Activated CD8-positive, alpha-beta memory T cell treated with anti-CD3 and anti-CD28 coated beads, Interleukin-2, amount 10 ng/mL, durations not matched to agents 7 days and 5 days (primary cell): ENCODE measurements at places on chromosomes 6 and 20. TPM values are rescaled to one million over a fixed set of nuclear protein-coding genes. Genes with fewer than 3 reads are reported as not detected.
A peak's percentile ranks its signal among the peaks of the same experiment; 100 is the strongest.

- H3K27ac ChIP-seq: no peak overlapping the region
- H3K27me3 ChIP-seq: no peaks in the 10 kb centered on the region
- no peak for DNase-seq
Observed at GRCh38 chr6:80437221-80437620, 330.8 kb downstream of the BCKDHB start.

DNA sequence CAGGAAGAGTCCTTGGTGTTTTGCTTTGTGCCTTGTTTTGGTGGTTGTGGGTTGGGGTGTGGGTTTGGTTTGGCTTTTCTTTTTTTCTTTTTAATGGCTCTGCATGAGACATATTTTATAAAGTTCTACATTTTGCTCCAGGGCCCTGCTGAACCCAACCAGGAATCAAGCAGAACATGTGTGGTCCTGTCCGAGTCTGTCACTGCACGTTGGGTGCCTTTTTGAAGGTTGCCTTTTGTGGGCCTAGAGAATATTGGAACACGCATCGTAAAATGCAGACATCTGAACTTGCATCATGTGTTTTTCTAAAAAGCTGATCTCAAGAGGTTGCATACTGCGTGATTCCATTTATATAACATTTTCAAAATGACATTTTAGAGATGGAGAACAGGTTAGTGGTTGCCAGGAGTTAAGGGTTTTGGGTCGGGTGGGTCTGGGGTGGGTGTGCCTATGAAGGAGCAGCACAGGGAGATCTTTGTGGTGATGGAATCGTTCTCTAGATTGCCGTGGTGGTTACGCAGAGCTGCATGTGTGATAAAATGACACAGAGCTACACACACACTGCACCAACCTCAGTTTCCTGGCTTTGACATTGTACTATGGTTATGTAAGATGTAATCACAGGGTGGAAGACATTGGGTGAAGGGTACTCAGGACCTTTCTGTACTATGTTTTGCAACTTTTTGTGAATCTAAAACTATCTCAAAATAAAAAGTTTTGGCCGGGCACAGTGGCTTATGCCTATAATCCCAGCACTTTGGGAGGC lies 80.2 kb downstream of the EYA2 start:
- no peaks in the 10 kb centered on the region for H3K36me3 ChIP-seq
- peaks cover 72% of the 10 kb centered on the region for H3K27me3 ChIP-seq
- no peak for DNase-seq
- peaks cover 38% of the 10 kb centered on the region for H3K4me1 ChIP-seq
- no peak overlapping the region for H3K27ac ChIP-seq

GRCh38 chr20:5863040-5863833 lies 87.1 kb downstream of the TRMT6 start:
- peak; percentile 41 for DNase-seq
- H3K36me3 ChIP-seq: peaks cover 4% of the 10 kb centered on the region
- no peak overlapping the region for H3K4me3 ChIP-seq
- peaks cover 31% of the 10 kb centered on the region for H3K4me1 ChIP-seq
- no peaks in the 10 kb centered on the region for H3K27me3 ChIP-seq

DNA sequence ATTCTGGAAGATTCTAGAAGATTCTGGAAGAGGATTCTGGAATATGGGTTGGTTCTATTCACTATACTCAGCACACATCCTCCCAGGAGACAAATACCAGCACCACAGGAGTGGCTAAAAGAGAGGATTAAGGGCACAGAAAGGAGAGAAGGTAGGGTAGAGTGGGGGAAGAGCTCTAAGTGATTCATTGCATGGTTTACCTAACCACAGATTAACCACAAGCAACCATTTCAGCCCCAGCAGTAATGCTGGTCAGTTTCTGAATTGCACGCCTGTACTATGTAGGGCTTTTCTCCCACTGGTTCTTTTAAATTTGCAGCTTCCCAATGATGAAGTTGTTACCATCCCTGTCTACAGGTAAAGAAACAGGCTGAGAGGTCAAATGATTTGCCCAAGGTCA lies 192.7 kb upstream of the PMEPA1 start:
- peak overlapping the region; percentile 3 for H3K27ac ChIP-seq
- no peak for DNase-seq
- H3K4me3 ChIP-seq: no peak overlapping the region

- peaks cover 14% of the 10 kb centered on the region for H3K4me1 ChIP-seq
- H3K36me3 ChIP-seq: peaks cover 21% of the 10 kb centered on the region
- no peaks in the 10 kb centered on the region for H3K27me3 ChIP-seq
- H3K27ac ChIP-seq: peak overlapping the region; percentile 13
- H3K4me3 ChIP-seq: no peak overlapping the region
Observed at GRCh38 chr6:159679091-159680077, 13.7 kb downstream of the SOD2 start.

GRCh38 chr6:23633996-23634395 lies 492.0 kb upstream of the NRSN1 start:
- no peaks in the 10 kb centered on the region for H3K4me1 ChIP-seq
- no peaks in the 10 kb centered on the region for H3K27me3 ChIP-seq
- H3K27ac ChIP-seq: no peak overlapping the region
- H3K36me3 ChIP-seq: no peaks in the 10 kb centered on the region
- H3K4me3 ChIP-seq: no peak overlapping the region

DNA sequence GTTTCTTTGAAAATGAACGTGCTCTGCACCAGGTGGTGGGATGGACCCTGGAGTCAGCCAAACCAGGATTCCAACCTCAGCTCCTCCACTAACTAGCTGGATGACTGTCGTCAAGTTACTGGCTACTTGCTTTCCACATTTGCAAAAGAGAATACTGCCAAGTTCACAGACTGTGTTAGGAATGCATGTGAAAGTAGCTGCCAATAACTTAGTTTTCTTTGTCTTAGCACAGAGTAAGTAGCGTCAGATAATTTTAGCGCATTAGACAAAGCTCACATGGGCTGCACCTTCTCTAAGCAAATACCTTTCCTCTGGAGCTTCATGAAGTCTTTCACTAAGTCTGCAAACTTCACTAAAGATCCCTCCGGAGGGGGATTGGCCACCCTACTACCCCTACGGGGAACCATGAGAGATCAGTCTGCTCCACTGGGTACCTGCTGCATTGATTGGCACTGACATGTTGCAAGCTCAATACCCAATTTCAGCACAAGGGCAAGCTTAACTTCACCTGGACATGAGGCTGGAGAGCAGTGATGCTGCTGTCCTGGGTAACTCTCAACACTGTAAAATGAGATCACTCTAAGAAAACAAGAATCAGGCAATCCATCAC lies 113.9 kb downstream of the MBOAT1 start:
- no peaks in the 10 kb centered on the region for H3K27me3 ChIP-seq
- no peak overlapping the region for H3K4me3 ChIP-seq
- no peaks in the 10 kb centered on the region for H3K4me1 ChIP-seq
- H3K27ac ChIP-seq: no peak overlapping the region
- DNase-seq: no peak

DNA sequence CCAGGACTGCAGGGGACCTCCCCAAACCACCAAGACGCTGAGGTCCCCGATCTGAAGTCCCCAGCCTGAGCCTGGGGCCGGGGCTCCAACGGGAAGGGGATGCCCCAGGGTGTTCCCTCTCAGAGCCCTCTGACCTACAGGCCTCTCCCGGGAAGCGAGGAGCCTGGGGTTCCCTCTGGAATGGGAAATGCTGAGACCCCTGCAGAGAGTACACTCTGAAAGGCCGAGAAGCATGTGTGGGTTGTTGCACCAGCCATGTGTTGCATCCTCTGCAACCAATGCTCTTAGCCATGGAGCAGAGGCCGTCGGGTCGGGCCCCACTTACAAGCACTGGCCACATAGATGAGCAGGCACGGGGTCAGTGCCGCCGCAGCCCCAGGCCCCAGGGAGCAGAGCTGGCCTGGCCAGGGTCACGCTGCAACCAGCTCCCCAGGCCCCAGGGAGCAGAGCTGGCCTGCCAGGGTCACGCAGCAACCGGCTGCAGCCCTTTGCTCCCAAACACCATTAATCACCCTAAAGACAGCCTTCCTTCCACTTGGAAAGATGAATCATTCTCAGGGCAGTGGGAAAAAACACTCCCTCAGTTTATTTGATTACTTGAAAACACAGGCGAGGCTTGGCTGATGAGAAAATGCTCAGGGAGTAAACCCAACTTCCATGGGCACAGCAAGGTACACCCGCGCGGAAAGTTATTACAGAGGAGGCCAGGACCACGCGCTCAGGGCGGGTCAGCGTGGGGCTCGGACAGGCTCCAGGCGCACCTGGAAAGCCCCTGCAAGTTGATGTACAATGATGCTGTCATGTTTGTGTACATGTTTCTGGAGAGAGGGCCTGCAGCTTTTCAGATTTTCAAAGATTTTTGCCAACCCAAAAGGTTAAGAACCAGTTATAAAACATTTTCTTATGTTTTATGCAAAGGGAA lies 78.0 kb upstream of the AFDN start:
- no peak for DNase-seq
- no peaks in the 10 kb centered on the region for H3K27me3 ChIP-seq
- H3K36me3 ChIP-seq: no peaks in the 10 kb centered on the region
- H3K27ac ChIP-seq: no peak overlapping the region

DNA sequence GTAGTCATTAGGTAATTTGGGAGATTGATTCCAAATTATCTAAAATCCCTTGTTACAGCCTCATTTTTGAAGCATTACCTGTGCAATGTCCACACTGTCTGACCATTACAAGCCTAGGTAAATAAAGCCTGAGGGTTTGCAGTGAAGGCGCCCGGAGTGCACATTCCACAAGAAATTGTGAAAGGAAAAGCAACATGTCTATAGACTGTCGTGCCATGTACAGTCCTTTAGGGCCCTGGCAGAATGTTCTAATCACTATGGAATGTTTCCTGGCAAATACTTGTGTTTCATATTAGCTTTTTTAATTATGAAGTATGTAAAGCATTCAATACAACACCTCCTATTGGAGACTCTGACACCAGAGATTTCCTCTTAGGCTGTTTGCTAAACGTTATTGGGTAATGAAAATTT lies 28.9 kb downstream of the PREP start:
- no peak overlapping the region for H3K27ac ChIP-seq
- no peak for DNase-seq
- peaks cover 10% of the 10 kb centered on the region for H3K4me1 ChIP-seq

- no peaks in the 10 kb centered on the region for H3K36me3 ChIP-seq
- H3K4me3 ChIP-seq: no peak overlapping the region
- no peak for DNase-seq
- H3K27ac ChIP-seq: no peak overlapping the region
Observed at GRCh38 chr6:44715188-44715587, 327.7 kb downstream of the CDC5L start.

GRCh38 chr6:45758787-45759471 lies 256.7 kb downstream of the CLIC5 start:
- H3K27ac ChIP-seq: no peak overlapping the region
- peaks cover 7% of the 10 kb centered on the region for H3K4me1 ChIP-seq
- DNase-seq: no peak

DNA sequence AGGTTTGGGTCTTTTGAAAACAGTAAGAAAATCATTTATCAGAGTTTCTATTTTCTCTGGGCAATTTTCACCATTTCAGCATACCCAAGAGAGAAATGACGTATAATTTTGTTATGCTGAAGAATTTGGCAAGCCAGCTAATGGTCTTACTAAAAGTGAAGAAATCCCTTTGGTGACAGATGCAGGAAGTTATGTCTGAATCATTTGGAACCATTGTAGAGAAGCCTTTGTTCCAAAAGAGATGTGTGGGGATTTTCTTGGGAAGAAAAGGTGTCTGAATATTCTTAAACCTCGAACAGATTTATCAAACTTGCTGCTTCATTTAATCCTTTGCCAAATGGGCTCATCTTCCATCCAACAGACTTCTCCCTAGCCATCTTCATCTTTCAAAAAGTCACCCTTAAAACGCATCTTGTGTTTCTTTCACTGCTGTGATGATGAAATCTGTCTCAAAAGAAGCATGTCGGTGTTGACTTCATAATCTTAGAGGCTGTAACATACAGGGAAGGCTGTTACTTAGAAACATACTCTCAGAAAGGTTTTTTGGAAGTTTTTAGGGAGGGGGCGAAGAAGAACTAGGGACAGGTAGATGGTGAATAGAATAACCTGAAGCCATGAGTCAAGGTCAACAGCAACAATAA lies 39.5 kb downstream of the CITED2 start:
- no peak for DNase-seq
- H3K27me3 ChIP-seq: no peaks in the 10 kb centered on the region
- no peak overlapping the region for H3K4me3 ChIP-seq
- peaks cover 1% of the 10 kb centered on the region for H3K36me3 ChIP-seq
- no peak overlapping the region for H3K27ac ChIP-seq

DNA sequence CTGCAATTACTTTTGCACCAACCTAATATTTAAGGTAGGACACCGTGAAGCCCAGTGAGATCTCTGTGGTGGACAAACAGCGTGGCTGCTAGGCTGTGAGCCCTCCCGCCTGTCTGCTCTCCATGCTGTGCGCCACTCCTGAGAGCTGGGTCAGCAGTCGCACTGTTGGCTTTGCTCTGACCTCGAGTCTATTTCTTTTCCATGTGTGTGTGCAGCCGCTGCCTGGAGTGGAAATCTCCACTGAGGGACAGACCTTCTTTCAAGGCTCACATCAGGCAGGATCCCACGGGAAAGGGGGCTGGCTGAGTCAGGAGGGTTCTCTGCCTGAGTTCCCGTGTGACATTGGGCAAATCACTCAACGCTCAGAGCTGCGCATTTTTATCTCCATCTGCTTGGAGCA lies 27.1 kb downstream of the RIPOR3 start:
- H3K4me1 ChIP-seq: no peaks in the 10 kb centered on the region
- H3K4me3 ChIP-seq: no peak overlapping the region
- DNase-seq: no peak
- H3K36me3 ChIP-seq: no peaks in the 10 kb centered on the region
- peaks cover 5% of the 10 kb centered on the region for H3K27me3 ChIP-seq
- no peak overlapping the region for H3K27ac ChIP-seq

- H3K4me1 ChIP-seq: no peaks in the 10 kb centered on the region
- no peak overlapping the region for H3K27ac ChIP-seq
- no peaks in the 10 kb centered on the region for H3K36me3 ChIP-seq
- H3K27me3 ChIP-seq: peaks cover 5% of the 10 kb centered on the region
- no peak overlapping the region for H3K4me3 ChIP-seq
- no peak for DNase-seq
Observed at GRCh38 chr6:12844284-12845223, 128.0 kb downstream of the PHACTR1 start.

DNA sequence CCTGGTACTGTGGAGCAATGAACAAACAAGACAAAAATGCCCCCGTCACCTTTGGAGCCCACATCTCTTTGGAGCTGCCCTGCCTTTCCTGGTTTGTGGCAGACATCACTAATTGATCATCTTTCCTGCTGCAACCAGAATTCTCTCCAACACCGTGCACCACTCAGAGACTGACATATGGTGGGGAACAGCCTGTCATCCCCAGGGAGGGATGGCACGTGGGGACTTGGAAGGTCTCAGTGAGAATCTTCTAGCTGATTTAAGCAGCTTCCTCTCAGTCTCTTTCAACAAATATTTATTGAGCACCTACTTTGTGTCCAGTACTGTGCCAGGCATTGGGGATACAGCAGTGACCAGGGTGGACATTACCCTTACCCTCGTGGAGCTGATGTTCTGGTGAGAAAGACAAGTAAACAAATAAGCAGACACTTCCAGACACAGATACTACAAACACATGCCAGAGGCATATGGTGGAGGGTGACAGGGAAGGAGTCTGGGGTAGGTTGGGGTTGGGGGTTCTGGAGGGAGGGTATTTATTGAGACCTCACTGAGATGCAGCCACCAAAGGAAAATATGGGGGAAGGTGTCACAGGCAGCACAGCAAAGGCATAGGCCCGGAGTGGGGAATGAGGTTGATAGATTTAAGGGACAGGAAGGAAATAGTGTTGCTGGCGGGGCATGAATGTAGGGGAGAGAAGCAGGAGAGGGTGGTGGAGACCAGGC lies 82.3 kb downstream of the CEBPB start:
- H3K4me1 ChIP-seq: peaks cover 11% of the 10 kb centered on the region
- no peak for DNase-seq
- no peak overlapping the region for H3K4me3 ChIP-seq

Gene MOG
- not detected for total RNA-seq

Gene DNAH8
- total RNA-seq: 0.15 TPM

Gene AURKA
- 107 TPM for total RNA-seq

Gene PTCRA
- not detected for total RNA-seq

Gene HLA-DRB1
- total RNA-seq: 189 TPM

Gene CTSZ
- total RNA-seq: 48.0 TPM

Gene PRDM1
- 97.1 TPM for total RNA-seq

Gene GHRH
- not detected for total RNA-seq

Gene HDDC2
- 61.7 TPM for total RNA-seq
